ENCODE measurements at places on chromosomes 3 and 15.

DNA sequence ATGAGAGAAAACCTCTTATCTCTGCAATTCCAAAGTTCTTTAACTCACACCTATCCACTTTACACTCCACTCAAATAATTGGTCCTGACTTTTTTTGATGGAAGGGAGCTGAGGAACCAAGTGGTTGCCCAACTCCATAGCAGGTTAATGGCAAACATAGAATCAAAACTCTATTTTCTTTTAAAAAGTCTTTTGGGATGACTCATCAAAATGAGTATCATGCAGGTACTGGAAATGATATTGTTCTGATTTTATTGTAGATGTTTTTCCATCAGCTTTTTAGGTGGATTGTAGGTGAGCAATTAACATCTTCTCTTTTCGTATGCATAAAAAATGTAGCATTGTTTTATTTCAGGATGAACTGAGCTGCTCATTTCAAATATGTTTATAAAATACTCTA is 239.5 kb downstream of the SATB1 start:
- no peak for DNase-seq

- no peak for DNase-seq
Observed at GRCh38 chr3:24907106-24907505, 412.5 kb upstream of the THRB start.

GRCh38 chr3:110814170-110815007 is 257.2 kb upstream of the NECTIN3 start:
- no peak for DNase-seq

DNA sequence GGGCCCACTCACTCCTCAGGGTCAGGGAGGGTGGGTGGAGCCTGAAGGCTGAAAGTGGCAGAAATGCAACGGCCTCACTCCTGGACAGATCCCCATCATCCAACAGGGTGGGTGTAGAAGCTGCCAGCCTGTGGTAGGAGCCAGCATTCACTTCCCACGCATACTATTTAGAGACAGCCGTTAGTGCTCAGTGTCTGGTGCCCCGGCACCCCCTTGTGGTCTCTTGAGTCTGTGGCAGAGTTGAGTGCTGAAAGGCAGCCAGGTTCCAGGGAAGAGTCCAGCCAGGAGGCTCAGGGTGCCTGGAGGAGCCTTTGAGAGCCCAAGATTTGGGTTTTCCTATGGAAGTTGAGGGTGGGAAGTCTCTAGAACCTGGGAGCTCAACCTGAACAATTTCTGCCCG is 2.1 kb upstream of the GNAT1 start:
- no peak for DNase-seq

All from effector memory CD4-positive, alpha-beta T cell (primary cell).